ENCODE measurements at places on chromosomes 6 and 20. TPM values are rescaled to one million over a fixed set of nuclear protein-coding genes. Genes with fewer than 3 reads are reported as not detected.

DNA sequence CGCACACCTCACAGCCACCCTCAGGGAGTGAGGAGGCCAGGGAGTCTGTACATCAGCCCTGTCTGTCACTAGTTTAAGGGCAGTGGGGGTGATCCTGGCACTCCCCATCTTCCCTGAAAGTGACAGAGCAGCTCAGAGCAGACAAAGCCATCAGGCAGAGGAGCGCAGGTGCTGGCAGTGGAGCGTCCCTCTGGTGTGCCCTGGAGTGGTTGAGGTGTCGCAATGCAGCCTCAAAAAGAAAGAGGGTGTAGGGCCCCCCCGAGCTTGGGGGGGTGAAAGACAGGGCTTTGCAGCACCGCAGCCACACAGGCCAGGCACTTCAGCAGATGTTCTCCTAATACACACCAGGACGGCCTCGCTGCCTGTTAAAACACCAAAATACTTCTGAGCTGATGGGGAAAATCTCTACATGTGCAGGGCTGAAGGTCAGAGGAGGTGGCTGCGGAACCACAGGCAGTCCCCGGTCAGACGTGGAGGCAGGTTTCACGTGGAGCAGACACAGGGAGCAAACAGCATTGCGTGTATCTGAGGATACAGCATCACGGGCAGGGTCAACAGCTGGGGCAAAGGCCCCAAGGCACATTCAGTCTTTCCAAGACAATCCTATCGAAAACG, 69.5 kb downstream of the PREX1 start:
- DNase-seq = peak; percentile 59

BICRAL gene
- total RNA-seq = 9.7 TPM

DNA sequence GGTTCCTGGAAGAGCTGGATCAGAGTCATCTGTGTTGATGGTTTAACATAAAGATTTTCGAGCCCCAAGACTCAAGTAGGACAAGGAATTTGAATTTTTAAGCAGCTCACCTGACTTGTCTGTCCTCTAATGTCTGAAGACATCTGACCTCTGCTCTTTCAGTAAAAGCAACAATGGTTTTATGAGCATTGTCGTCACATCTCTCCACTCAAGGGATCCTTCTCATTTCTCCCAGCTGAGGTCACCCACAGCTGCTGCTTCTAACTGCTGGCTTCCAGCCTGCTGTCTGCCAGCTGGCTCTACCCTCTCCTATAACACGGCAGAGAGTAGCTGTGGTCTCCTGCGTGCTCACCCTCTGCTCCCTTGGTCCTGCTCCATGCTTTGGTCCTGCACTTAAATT, 24.7 kb upstream of the HDAC2 start:
- DNase-seq = no peak

DNA sequence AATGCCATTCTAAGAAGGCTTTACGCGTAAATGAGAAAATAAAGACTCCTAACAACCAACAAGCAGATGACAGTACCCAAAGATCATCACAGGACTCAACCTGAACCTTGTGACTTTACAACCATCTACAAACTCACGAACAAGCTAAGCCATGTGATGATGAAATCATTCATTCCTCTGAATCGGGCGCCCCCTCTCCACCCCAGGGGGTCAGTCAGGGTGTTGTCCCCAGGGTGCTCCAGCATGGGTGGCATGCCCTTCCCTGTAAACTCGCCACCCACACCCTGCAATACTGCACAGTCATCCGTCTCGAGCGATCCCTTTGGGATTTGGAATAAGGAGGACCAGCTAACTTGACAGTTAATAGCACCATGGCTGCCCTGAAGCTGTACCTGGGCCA, 12.6 kb downstream of the SERPINB6 start:
- DNase-seq = no peak

GMPR gene
- total RNA-seq = 0.31 TPM

GRCh38 chr6:157143171-157143889, 180.0 kb downstream of the TMEM242 start:
- peak; percentile 73 for DNase-seq

- DNase-seq = no peak
Measured at GRCh38 chr20:48728042-48728825, 99.6 kb downstream of the PREX1 start.

DNA sequence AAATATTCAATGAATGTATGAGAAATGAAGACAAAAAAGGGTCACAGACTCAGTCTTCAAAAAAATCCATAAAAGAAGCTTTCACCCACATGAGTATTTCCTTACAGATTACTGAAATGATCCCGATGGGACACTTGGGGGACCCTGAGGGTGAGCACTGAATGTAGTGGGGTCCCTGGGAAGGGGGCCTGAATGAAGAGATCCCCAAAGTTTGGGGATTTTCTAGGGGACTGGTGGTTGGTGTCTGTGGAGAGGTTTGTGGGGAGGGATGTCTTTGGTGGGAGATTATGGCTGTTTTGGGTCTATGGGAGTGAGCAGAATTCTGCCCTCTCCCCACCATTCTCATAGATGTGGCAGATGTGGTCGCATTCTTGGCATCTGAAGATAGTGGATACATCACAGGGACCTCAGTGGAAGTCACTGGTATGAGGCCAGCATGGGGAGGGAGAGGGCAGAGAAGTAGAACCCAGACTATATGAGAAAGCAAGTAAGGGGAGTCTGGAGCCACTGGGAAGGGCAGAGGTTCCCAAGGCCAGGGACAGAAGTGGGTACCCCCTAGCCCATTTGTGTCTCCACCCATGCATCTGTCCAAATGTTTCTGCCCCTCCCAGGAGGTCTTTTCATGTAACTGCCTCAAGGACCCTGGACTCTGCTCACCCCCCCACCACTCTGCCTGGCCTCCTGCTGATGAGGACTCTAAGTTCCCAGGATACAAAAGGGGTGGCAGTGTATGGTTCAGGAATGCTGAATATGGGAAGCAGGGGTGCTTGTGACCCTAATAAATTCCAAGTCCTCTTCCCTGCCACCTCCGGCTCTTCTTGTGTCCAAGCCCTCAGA, 1.8 kb downstream of the HSD17B8 start:
- no peak for DNase-seq

DNA sequence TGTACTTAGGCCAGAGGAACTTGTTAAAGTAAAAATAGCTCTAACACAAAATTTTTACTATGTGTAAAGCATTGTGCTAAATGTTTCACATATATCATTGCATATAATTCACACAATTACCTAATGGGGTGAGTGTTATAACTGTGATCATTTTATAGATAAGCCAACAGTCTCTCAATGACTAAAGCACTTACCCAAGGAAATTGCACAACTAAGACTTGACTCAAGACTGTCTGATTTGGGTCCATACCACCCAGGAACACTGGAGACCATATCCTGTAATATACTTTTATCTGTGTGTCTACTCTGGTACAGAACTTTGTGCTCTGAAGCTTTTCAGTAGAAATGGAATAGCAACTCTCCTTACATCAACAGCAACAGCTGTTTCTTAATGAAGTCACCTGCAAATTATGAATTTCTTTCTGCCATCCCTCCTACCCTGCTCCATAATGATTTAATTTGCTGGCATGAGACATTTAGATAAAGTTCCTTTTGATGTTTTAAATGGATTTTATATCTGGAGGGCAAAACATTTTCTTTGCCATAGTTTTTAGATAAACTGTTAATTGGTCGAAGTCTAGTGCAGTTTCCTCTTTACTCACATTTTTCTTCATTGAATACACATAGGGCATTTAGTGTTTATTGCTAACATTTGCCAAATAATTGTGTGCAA, 47.5 kb downstream of the TSPYL4 start:
- DNase-seq = no peak

DNA sequence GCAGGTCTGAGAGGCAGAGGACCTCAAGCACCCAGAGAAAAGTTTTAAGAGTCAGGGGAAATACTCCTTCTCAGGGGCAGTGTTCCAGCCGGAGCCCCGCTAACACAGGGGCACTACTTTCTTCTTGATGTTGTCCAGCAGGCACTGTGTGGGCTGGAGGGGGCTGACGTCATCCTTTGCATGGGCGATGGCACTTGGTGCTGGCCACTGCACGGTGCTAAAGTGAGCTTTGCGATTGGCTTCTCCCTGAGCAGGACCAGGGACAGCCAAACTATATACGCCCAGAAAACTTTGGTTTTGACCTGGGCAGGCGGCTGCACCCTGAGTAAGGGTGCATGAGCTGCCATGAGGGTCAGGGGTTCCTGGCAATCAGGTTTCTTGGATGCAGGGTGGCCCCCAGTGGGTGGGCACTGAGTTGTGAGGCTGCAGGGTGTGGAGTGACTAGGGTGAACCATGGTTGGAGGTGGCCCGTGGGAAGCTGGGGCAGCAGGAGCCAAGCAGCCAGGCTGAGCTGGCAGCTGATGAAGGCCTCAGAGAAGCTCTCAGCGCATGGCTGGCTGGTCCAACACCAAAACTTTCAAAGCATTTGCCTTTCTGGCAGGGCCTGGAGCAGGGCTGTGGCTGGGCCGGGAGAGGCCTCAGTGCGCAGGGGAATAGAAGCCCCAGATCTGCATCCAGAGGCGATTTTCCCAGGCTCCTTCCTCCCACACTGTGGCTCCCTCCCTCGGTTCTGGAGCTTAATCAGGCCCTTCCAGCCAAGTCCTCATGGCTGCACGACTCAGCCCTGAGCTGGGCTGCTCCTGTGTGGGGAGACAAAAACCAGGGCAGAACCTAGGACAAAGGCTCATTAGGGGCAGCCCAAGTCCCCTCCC, 18.3 kb downstream of the MRPS18A start:
- peak; percentile 4 for DNase-seq

DNA sequence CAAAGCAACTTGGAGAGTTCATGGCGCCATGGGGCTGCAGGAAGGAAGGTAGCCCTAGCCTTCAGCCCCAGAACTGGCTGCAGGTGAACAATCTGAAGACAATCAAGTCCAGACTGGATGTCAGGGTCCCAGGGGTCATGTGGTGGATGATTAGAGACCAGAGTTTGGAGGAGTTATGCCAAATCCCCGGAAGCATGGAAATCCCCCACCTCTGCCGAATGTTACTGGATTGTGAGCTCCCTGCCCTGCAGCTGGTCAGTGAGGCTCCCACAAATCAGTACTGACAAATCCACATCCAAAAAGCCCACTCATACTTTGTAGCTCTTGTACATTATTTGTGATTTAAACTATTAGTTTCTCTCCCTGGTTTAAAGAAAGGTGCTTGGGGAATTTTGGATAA, 21.3 kb upstream of the CD93 start:
- DNase-seq = no peak

C6orf163 gene
- total RNA-seq = 1.3 TPM

DNA sequence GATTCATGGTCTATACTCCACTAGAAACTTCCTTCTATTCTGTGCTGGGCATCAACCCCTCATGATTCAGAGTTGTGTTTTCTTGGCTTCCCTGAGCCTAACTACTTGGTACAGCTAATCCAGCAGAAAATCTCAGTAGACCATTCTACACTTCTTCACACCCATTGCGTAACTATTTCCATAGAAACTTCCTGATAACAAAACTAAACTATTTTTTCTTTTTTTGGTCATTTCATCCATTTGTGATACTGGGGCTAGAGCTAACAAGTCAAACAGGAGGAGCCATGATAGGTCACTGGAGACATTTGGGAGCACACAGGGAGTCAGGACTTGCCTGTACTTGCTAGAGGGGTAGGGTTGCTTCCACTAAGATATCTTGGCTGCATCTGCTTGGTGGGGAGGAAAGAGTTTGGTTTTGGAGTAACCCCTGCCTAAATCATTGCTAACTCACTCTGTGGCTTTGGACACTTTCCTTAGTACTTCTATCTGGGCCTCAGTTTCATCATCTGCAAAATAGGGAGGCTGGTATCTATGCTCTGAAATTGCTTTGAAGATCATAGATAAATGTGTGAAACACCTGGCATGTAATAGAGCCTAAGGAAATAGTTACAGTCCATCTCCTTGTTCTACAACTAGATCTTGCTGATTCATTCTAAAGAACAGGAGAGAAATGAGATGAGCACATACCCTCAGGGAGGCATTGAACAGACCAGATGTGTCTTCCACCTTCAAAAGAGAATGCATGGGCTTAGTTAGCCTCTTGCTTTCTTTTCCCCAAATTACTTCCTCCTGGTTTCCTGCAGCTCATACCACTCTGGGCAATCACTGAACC, 127.9 kb upstream of the ADGRF1 start:
- DNase-seq = no peak

GRCh38 chr6:36694616-36695015, 3.0 kb upstream of the RAB44 start:
- DNase-seq = no peak

RWDD2A gene
- 1.6 TPM for total RNA-seq

IL17F gene
- 0.86 TPM for total RNA-seq

LAMA2 gene
- 1.5 TPM for total RNA-seq

DNA sequence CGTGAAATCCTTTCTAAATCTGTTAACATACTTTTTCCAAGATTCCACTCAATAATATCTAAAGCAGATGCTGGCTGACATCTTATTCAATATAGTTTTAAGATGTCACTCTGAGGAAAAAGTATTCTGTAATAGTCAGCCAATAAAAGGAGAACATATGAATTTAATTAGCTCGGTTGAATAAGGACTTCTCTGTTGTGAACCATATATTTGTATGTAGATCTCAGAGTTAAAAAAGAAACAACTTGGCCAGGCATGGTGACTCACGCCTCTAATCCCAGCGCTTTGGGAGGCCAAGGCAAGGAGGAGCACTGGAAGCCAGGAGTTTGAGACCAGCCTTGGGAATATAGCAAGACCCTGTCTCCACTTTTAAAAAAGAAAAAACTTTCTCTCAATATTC, 7.4 kb upstream of the CD24 start:
- DNase-seq = no peak

TRIM15 gene
- total RNA-seq = not detected

Data from activated CD8-positive, alpha-beta T cell treated with anti-CD3 and anti-CD28 coated beads for 36 hours (primary cell).